Thyroid gland (tissue), 4 donors: ENCODE measurements at places on chromosomes 1 and 21. TPM values are rescaled to one million over a fixed set of nuclear protein-coding genes. Genes with fewer than 3 reads are reported as not detected.

DNA sequence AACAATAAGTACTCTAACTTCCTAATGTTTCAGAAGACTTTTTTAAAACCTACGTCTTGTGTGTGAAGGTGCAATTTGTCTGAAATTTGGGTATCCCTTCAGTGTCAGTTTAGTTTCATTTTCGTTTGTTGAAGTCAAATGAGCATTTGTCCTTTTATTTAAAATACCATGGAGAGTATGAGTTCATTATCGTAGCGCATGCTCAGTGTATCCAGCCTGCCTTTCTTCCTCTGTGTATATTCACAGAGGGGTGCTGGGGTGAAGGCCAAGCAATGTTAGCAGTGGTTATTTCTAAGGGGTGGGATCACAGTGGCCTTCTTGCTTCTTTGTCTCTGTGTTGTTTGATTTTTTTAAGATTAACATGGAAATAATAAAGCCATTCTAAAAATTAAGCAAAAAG, 43.2 kb downstream of the CNN3 start:
- H3K4me3 ChIP-seq, result no peak overlapping the region
- peak overlapping the region; percentile 71 for H3K27ac ChIP-seq
- H3K36me3 ChIP-seq, result no peaks in the 10 kb centered on the region
- peaks cover 23% of the 10 kb centered on the region for H3K4me1 ChIP-seq
- no peaks in the 10 kb centered on the region for H3K27me3 ChIP-seq

DNA sequence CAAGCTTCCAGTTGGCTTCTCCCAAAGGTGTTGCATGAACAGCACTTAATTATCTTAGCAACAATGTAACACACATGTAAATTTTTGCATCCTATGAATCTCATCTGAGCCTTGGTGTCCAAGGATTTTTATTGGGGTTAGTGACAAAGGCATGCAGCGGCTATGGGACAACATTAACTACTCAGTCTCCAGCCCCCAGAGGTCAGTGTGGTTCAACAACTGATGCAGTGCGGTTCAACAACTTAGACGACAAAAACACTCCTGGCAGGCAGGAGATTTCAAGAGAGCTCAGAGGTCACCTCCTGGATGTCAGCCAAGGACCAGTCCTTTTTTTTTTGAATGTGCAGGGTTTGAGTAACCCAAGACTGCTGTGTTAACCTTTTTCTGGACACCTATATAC, 77.5 kb upstream of the HMCN1 start:
- DNase-seq, result no peak
- H3K27ac ChIP-seq, result no peak overlapping the region
- no peaks in the 10 kb centered on the region for H3K27me3 ChIP-seq
- H3K36me3 ChIP-seq, result no peaks in the 10 kb centered on the region
- no peaks in the 10 kb centered on the region for H3K4me1 ChIP-seq

DNA sequence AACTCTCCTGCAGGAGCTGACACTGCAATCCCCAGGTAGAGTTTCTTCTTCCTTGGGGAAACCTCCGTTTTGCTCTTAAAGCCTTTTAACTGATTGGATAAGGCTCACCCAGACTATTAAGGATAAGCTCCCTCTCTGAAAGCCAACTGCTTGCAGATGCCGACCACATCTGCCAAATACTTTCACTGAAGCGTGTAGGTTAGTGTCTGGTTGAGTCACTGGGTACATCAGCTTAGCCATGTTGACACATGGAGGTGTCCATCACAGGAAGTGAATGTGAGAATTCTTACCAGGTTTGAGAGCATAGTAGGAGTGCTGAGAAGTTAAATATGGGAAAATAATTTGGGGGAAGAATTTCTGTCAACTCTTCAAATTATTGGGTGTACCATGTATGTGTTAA, 202.0 kb downstream of the AJAP1 start:
- no peak for DNase-seq
- H3K27me3 ChIP-seq, result no peaks in the 10 kb centered on the region
- no peak overlapping the region for H3K27ac ChIP-seq
- no peak overlapping the region for H3K4me3 ChIP-seq
- H3K4me1 ChIP-seq, result peaks cover 14% of the 10 kb centered on the region

Gene MCOLN3
- total RNA-seq, result 3.0 TPM

DNA sequence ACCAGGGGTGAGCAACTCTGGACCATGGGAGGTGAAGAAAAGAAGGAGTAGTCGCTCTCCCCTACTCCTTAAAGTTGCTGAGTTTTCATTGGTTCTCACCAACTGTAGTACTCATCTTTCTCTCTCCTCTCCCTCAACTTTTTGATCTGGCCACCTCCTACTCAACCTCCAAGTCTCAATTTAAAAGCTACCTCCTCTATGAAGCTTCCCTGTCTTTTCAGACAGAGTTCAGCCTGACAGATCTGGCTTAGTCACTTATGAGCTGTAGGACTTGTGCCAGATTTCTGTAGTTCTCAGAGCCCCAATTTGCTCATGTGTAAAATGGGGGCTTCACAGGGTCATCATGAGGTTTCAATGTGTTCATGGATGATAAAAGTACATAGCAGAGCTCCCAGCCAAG, 34.5 kb upstream of the HTR1D start:
- no peak overlapping the region for H3K27ac ChIP-seq
- no peaks in the 10 kb centered on the region for H3K27me3 ChIP-seq
- no peak overlapping the region for H3K4me3 ChIP-seq
- H3K4me1 ChIP-seq, result no peaks in the 10 kb centered on the region
